Pulmonary artery endothelial cell (primary cell): ENCODE measurements at places on chromosomes 7 and 10. TPM values are rescaled to one million over a fixed set of nuclear protein-coding genes. Genes with fewer than 3 reads are reported as not detected.

Gene ANXA8L1
- 0.04 TPM in 1 of 2 replicates, not detected in the other for total RNA-seq

Gene SPDYE8
- total RNA-seq = not detected in 2 replicates

Gene PRKRIP1
- 13.8 and 14.3 TPM in 2 replicates for total RNA-seq

Gene PPIF
- 17.9 and 18.6 TPM in 2 replicates for total RNA-seq

Gene TAC1
- not detected in 2 replicates for total RNA-seq

DNA sequence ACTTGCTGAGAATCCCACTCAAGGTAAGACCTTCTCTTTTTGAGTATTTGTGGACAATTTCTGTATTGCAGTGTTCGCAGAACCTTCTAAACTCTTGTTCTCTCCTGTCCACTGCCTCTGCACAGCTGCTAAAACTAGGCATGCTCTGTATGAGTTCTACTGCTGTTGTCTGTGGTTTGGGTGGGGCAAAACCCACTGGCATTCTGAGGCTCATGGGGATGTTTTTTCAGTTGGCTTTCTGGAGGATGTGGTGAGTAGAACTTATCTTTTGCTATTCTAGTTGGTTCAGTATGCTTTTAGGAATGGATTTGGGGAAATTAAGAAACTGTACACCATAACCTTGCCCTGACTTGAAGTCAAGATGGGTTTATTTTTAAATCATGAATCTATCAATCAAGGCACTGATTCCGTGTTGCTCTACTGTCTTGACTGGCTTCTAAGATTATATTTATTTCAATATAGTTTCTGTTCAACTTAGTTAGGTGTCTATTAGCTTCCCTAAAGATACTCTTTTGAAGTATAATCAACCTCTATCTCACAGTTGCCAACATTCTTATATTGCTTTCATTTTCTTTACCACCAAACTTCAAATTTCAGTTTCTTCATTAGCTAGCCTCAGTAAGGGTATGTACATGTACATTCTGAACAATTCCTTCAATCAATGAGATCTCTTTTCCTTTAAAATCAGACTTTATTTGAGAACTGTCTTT is 25.0 kb upstream of the C1GALT1 start:
- no peak for DNase-seq

- DNase-seq = no peak
Observed at GRCh38 chr7:70387217-70387616, 744.7 kb upstream of the GALNT17 start.

GRCh38 chr10:306007-306674 is 170.9 kb downstream of the ZMYND11 start:
- DNase-seq = no peak

DNA sequence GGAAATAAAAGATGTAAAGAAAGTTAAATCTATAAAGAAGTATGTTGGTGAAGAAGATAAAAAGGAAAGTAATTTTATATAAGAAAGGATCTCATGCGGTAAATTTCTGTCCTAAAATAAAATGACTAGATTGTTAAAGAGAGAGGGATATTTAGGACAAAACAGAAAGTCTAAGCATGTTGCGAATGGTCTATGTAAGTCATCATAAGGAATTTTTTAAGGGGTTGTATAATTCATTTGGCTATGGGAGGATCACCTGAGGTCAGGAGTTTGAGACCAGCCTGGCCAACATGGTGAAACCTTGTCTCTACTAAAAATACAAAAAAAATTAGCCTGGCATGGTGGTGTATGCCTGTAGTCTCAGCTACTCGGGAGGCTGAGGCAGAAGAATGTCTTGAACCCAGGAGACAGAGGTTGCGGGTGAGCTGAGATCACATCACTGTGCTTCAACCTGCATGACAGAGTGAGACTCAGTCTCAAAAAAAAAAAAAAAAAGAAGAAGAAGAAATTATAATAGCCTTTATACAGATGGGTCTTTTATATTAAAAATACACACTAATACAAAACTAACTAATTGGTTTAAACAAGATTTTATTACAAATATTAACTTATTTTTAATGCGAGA is 294.3 kb downstream of the MAGI2 start:
- no peak for DNase-seq

DNA sequence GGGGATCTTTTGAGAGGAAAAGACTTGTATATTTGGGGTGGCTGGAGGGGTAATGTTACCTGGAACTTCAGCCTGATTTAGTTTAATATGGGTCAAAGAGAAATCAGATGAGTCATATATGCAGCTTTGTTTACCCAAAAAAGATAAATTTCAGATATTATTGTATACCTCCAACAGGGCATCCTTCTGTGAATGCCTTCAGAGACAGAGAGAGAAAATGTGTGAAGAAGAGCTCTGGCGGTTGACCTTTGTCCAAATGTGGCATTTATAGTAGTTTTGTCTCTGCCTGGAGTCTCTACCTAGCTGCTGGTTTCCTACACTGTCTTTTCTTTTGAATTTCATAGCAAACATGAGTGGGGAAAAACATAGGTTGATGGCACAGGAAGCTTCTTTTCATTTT is 21.6 kb downstream of the LRMDA start:
- DNase-seq = no peak

GRCh38 chr10:50585921-50586739 is 37.6 kb downstream of the SGMS1 start:
- DNase-seq = no peak

DNA sequence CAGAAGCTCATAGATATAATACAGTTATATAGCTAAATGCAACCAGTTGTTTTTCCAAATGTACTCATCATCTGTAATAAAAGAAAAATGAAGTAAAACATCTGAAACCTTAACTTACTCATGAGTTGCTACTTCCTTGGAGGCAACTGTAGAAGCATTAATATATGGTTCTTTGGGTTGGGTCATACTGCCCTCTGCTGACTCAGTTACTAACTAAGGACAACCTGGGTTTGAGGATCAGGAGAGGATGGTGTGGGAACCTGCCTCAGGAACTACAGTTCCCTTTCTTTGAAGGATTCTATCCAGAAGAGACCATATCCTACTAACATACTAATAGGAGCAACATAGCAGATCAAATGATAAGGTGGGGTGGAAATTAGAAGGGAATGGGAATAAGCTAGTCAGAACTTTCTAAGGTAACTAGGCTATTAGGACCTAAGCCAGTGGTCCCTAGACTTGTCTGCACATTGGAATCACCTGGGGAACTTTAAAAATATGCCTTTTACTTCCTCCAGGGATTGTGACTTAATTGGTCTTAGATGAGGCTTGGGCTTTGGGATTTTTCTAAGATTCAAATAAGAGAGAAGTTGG is 20.7 kb downstream of the COX15 start:
- DNase-seq = peak; percentile 13

GRCh38 chr10:85604884-85605283 is 761.7 kb downstream of the GRID1 start:
- DNase-seq = no peak

GRCh38 chr7:77561352-77561751 is 24.3 kb downstream of the PTPN12 start:
- DNase-seq = no peak

DNA sequence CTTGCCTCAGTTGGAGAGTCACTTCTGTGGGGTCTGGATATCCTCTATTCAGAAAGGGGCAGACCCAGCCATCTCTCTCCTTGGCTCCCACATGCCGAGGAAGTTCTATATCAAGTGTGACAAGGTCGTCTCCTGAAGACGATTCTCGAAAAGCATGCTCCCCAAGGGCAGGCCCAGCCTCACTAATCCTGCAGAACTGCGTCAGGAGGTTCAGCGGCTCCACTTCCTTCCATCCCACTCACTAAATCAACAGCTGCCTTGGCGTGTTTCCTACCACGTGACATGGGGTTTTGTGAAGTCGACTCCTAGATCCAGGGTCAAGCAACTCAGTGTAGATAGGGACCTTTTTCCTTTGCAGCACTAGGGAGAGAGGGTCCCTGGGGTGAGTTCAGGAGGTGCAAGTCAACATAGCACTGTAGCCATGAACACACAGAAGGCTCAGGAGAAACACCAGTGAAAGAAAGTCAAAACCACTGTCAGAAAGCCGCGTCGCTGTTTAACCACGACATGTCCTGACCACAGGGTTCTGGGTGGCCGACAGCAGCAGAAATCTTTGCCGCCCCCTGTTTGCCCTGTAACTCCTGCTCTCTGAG is 156.4 kb downstream of the PRPF18 start:
- no peak for DNase-seq

DNA sequence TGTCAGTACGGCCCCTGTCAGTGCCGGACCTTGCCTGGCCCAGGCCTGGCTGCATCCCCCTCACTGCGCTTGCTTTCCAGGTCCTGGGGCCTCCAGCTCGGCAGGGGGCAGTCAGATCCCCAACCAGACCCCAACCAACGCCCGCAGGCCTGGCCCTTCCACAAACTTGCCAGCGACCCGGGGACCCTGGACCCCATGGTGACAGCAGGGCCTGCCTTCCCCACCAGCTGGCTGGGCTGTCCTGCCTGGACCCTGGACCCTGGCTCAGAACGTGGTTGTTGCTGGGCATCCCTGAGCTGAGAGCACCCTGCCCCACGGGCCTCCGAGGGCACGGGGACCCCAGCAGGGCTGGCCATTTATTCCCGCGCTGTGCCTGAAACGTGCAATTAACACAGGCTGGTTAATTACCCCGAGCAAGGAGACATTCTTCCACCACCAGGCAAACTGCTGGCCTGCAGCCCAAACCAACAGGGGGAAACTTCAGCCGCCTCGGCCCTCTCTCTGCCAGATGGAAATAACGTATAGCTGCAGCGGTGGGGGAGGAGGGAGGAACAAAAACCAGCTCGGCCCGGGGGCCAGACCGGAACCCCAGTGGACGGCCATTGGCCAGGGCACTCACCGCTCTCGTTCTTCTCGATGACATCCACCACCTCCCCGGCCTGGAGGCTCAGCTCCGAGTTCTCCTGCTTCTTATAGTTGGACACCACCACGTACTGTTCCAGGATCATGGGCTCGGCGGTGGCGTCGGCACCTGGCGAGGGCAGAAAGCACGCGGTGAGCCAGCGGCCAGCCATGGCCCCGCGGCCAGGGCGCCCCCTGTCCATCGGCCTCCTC is 167.1 kb downstream of the NEURL1 start:
- no peak for DNase-seq

GRCh38 chr7:80392229-80393169 is 119.4 kb downstream of the GNAT3 start:
- no peak for DNase-seq

DNA sequence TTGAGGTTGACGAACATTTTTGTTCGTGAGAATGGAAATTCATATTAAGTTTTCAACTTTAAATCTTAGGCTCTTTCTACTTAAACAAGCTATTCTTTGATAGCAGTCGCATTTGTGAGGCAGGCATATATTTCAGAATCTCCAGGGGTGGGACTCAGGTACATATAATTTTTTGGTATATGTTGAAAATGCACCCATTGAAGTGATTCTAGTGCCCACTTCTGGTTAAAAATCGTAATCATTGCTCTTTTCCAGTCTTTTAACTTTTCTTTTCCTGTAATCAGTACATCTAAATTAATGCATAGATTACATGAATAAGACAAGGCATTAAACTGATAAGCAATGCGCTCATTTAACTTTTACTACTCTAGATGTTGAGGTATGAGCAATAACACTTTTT is 67.8 kb downstream of the ZNRF2 start:
- no peak for DNase-seq

DNA sequence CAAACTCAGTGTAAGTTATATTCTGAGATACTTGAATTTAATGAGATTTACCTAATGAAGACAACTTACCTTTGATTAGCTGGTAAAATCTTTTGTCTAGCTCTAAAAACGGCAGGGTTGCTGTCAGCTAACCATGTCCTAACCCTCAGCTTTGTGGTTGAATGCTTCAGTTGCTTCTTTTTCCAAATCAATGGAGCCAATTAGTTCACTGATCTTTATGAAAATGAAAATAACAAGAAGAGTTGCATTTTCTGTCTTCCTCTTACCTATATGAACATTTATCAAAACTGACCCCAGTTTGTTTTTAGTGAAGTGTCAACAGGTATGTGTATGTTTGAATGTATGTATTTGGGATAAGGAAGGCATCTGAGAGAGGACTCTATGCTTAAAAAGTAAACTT is 253.1 kb upstream of the MTPN start:
- DNase-seq = no peak

GRCh38 chr10:75344170-75344569 is 57.4 kb downstream of the ZNF503 start:
- no peak for DNase-seq

- DNase-seq = no peak
Observed at GRCh38 chr10:1163204-1163660, 107.0 kb downstream of the WDR37 start.
